ENCODE measurements at places on chromosomes 4 and X. TPM values are rescaled to one million over a fixed set of nuclear protein-coding genes. Genes with fewer than 3 reads are reported as not detected.

Gene AFP
- total RNA-seq: 0.62 TPM

Gene DGKK
- not detected for total RNA-seq

Gene CYTL1
- total RNA-seq: 1.1 TPM

Gene CENPVL2
- not detected for total RNA-seq

Gene TAF7L
- 0.36 TPM for total RNA-seq

Gene NCAPG
- not detected for total RNA-seq

Gene TLR2
- 10.4 TPM for total RNA-seq

Gene GATA1
- not detected for total RNA-seq

Gene LANCL3
- 0.03 TPM for total RNA-seq

Gene GLOD5
- not detected for total RNA-seq

Gene MYOZ2
- total RNA-seq: 0.46 TPM

Gene GPC3
- 8.7 TPM for total RNA-seq

Gene ETDB
- not detected for total RNA-seq

Gene SORBS2
- 26.8 TPM for total RNA-seq

Gene ABCG2
- 6.3 TPM for total RNA-seq

Gene PLK4
- total RNA-seq: 0.78 TPM

Gene DCAF12L2
- 1.7 TPM for total RNA-seq

Gene EGFL6
- total RNA-seq: not detected

Gene USP17L22
- not detected for total RNA-seq

Gene DCUN1D4
- total RNA-seq: 67.2 TPM

Gene PHOX2B
- total RNA-seq: not detected

Gene FGF2
- total RNA-seq: 36.0 TPM
